ENCODE measurements at places on chromosomes 2 and 18.

DNA sequence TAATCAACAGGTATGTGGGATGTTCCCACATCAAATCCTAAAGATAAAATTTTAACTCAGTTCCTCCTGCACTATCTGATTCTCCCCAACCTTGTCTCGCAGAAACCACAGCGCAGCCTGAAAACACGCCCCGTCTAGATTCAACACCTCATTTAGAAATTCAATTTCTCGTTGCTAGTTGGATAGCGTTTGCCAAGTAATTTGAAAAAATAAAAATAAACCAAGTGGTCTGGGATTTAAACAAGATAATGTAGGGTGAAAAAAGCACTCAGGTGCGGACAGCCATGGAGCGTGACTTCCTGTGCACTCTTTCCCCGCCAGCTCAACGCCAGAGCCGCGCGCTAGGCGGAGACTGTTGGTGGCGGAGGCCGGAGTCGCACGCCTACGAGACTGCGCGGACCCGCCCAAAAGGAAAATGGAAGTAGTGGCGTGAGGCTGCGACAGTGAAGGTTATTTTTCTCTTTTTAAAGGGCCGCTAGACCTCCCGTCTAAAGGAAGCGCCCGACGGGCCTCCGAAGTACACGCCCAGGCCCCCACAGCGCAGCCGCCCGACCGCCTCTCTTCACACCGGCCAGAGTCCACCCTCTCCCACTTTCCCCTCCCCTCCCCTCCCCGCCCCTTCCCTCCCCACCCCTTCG, 615 bp upstream of the CCNT2 start:
- peak; percentile 70 for DNase-seq

- no peak for DNase-seq
These were observed 65.2 kb downstream of the LTBP1 start for GRCh38 chr2:33011941-33012340.

GRCh38 chr2:174365571-174365970, 30.0 kb upstream of the SCRN3 start:
- DNase-seq, result no peak

- no peak for DNase-seq
These were observed 279.1 kb upstream of the CNTNAP5 start for GRCh38 chr2:123746006-123746405.

DNA sequence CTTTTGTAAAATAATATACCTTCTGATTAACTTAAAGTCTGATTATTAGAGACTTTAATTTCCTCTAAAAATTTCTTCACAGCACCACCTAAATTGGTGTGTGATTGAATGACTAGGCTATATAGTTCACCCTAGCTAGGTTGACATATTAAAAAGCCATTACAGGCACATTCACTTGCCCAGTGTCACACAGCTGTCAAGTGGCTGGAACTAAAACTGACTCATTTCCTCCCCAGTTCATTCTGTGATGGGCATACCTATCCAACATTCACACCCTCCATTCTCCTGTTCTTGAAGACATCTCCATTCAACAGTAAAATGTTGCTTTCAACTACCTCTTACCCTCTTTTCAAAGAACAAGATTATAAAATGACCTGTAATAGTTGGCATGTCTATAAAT, 334.5 kb downstream of the ARHGAP15 start:
- no peak for DNase-seq

DNA sequence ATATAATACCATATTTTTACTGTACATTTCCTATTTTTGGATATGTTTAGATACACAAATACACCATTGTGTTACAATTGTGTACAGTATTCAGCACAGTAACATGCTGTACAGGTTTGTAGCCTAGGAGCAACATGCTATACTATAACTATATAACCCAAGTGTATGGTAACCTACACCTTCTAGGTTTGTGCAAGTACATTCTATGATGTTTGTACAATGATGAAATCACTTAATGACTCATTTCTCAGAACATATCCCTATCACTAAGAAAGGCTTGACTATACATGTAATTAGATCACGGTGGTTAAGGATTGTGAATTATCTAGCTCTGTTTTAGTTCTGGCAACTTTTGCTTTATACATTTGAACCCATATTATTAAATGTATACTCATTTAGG, 31.3 kb downstream of the NPHP1 start:
- DNase-seq, result no peak

DNA sequence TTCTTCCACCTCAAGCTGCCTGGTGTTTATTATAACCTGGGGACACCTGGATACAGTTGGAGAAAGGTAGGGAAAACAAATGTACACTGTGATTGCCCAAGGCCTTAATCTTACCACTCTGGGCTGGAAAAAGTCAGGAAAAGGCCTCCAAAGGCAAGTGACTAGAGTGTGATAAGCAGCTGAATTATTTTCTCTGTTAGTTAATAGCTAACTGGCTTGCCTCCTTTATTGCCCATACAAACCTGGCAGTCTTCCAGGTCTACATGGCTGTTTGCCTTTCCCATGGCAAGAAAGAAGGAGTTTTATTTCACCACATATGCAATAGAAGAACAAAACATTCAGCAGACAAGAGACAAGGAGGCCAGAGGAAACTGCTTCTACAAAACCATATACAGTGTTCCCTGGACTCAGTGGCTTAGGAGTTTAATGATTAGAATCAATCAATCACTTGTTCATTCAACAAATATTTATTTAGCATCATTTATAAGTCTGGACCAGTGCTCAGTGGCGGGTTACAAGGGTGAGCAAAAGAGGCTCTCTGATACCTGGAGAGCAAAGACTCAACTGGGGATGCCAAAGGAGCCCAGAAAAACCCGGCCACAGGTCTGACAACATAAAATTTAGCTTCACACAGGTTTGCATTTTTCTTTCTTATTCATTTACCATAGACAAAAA, 27.5 kb upstream of the SUCLG1 start:
- DNase-seq, result no peak

- no peak for DNase-seq
These were observed 43.4 kb upstream of the ASB18 start for GRCh38 chr2:236307641-236308040.

GRCh38 chr2:240624950-240625621, at the start of gene GPR35:
TSS of gene GPR35 (plus strand) at chr2:240625480. CDS start at chr2:240629953, 4,473 bp downstream.
- peak; percentile 43 for DNase-seq

DNA sequence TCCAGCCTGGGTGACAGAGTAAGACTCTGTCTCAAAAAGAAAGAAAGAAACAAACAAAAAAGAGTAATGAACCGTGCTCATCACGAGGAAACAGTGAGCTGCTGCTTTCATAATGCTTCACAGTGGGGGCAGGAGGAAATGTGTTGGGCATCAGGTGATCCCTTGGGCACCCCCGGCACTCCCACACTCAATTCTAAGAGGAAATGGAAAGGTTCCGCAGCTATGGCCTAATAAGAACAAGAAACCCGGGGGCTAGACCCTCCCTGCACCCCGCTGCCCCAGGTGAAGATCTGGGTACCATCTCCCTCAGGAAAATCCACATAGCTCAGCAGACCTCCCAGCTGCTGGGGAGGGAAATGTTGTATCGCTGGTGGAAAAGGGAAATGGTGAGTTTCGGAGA, 118.9 kb downstream of the LPIN1 start:
- DNase-seq, result no peak

GRCh38 chr2:25596516-25597244, 76.7 kb downstream of the DTNB start:
- DNase-seq, result no peak

DNA sequence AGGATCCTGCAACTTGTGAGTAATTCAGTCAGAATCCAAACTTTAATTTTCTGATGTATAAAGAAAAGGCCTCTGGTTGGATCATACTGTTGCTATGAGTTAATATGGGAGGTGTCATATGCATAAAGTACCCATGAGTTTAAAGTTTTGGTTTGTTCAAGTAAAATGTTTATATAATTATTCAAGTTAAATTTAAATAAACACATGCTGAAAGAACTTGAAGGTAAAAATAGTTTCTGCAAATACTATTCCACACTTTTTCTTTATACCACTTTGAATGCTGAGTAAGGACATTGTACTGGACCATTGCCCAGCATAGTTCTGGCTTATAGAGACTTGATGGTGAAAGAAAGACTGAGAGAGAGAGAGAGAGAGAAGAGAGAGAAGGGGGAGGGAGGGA, 30.7 kb downstream of the PKP4 start:
- no peak for DNase-seq

GRCh38 chr2:96103761-96104486, 12.4 kb downstream of the ADRA2B start:
- no peak for DNase-seq

GRCh38 chr2:40032650-40033319, 253.7 kb upstream of the THUMPD2 start:
- DNase-seq, result no peak

GRCh38 chr2:241895712-241896641, 26.4 kb downstream of the RTP5 start:
- DNase-seq, result no peak

- DNase-seq, result no peak
These were observed 36.7 kb downstream of the DYNC1I2 start for GRCh38 chr2:171723716-171724683.

DNA sequence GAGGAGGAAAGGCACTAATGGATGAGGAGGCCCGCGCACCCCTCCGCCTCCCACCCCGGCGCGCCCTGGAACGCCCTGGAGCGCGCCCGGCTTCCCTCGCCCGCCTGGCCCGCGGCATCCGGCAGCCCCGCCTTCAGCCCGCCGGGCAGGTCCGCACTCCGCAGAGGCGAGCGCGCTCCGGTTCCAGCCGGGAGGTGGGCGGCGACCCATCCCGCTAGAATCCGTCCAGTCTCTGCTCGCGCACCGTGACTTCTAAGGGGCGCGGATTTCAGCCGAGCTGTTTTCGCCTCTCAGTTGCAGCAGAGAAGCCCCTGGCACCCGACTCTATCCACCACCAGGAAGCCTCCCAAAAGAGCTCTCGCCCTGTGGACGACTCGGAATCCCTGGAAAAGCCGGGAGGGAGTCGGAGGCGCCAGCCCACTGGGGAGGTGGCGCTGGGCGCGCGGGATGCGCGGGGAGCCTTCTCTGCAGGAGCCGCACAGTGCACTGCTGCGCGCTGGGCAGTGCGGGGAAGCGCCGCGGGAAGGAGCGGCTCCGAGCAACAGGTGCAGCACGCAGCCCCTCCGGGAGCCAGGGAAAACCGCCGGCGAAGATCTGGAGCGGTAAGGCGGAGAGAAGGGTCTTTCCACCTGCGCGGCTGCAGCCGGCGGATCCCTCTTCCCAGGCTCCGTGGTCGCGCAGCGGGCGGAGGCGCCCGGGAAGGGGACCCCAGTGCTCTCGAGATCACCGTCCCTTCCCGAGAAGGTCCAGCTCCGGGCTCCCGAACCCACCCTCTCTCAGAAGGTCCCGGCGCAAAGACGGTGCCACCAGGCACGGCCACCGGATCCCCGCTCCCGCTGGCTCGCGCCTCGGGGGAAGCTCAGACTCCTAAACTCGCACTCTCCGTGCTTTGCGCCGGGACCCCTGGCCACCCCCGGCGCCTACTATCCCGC, at the start of gene GALR1:
Gene GALR1 (plus strand): TSS at position 280 of the 932 bp plus-strand sequence. CDS start 701 bp downstream, outside the sequence.
- no peak for DNase-seq

GRCh38 chr2:5360081-5360480, 332.1 kb upstream of the SOX11 start:
- DNase-seq, result no peak

DNA sequence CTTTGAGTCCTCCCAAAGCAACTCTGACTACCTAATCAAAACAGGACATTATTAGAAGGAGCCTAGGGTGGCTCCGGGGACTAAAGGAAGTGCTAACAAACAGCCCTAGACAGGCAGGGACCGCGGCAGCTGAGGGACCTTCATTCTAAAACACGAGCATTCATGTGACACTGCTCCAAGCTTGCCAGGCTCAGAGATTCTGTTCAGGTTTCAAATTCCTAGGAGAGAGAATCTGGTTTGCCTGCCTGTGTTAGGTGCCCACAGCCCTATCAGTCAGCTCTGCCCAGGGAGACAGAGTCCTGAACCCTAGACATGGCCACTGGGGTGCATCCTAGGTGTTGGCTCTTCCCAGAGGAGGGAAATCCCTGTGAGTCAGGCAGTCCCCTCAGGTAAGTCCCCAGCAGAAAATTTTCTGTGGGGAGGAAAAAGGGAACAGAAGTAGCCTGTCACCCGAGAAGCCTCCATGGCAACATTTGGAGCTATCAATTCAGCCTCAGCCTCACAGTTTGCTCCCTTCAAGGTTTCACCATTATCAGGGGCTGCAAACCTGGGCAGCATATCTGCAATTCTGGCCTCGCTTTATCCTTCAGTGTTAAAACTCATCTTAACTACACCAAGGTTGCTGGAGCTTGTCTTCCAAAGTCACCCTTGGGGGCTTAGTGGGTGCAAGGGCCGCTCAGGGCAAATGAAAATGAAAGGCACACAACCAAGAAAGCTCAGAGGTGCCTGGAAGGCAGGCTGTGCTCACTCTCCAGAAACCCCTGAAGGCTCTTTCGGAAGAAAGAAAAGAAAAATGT, 28.6 kb downstream of the PCBP1 start:
- DNase-seq, result no peak

DNA sequence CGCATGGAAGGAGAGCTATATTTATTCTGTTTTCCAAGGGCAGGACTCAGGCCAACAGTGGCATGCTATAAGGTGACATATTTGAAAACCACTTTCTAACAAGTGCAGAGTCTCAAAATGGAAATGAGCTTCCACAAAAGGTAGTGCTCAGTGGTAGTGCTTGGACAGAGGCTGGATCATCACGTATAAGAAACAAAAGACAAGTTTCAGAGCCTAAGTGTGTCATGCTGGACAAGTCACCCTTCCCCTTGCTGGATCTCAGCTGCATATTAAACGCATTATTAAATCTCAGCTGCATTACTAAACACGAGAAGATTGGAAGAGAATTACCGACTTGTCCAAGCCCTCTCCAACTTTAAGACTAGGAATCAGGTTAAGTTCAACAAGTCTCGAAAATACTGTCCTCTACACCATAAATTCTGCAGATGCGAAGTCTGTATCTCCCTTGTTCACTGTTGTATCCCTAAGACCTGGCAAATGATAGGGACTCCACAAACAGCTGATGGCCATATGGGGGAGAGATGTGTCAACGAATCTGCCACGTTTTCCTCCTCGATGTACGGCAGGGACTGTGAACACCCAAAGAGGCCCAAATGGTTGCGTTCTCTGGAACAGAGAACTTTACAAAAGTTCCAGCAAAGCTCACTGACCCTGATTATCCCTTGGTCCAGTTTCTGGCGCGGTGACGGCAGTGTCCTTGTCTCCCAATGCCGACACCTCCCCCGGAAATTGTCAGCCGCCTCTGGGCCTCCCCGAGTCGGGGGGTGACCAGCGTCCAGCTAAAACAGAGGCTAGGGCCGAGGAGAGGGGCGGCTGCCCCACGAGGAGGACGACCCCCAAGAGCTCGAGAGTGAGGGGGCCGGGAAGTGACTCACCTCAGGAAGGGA, 611 bp downstream of the NOL10 start:
- DNase-seq, result no peak

DNA sequence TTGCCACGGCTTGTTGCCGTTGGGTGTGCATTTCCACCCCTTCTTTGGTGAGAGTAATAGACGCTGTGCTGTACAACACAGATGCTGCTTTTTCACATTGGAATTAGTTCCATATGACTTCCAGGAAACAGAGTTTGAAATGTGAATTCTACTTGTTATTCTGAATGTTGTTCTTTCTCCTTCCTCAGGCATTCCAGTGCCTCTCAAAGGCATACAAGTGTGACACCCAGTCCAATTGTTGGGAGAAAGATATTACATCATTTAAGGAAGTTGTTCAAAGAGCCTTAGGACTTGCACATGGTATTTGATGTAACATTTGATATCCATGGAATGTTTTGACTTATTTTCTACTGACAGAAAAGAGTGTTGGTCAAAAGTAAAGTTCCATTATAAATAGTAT, 134.4 kb upstream of the LTBP1 start:
- DNase-seq, result no peak
